Stimulated activated CD8-positive, alpha-beta memory T cell treated with anti-CD3 and anti-CD28 coated beads, Interleukin-7, amount 100 ng/mL, for 1 hour (primary cell): ENCODE measurements at places on chromosomes 3 and 15.

DNA sequence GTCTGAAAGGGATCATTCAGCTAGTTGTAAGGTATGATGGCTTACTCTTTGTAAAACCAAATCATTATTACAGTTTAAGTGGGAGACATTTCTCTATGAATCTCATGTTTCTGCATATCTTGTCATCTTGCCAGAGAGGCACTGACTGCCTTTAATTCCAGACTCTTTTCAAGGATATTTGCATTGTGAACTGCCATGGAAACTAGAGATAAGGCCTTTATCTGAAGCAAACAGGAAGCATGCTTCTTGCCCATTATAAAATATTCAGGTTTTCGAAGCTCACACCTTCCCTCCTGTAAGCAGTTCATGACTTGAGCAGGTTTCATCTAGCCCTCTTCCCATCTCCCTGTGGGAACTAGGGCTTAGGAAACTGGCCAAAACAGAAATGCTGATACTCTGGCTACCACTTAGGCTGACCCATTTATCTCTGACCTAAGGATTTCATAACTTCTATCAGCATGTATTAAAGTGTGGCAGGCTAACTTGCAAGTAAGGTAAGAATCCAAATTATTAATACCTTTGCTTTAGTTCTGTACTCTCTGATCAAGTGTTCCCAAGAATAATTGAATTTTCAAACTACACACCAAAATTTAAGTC lies 326.6 kb upstream of the ALCAM start:
- no peak for DNase-seq

DNA sequence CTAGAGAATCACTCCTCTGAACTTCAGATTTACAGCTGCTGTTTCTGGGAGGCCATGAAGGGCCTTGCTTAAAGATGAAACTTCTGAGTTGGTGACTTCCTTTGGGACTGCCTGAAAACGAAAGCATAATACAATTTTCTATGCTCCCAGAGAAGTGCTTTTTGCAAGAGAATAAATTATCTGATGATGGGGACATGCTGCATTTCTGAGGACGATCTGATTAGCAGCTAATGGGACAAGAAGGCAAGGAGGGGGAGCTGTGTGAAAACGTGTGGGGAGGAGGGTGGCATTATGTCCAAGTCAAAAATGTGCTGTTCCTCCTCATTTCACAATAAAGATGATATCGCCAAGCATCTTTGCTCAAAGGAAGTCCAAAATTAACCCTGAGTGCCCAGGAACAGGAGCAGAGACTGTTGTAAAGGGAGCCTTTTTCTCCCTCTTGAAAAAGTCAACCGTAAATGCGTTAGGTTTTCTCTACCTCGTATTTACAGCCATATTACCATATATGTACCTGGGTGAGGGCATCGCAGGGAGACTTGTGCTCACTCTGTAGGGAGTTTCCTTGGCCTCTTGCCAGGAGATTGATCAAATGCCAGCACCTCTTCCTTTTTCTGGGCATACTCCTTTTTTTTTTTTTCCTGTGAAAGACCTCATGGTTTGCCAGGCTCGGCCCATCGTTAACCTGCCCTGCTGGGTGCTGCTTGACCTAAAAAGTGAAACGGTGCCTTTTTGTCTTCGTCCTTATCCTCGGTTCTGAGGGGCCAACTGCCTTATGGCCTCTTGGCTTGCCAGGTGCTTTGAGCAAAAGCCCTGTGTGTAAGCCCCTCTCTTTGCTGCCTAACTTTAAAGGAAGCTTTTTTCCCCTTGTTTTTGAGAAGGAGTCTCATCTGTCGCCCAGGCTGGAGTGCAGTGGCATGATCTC lies 11.5 kb downstream of the ITPR1 start:
- no peak for DNase-seq

- DNase-seq = no peak
These were observed at the start of gene GRAMD2A for GRCh38 chr15:72197460-72198355. GRAMD2A (minus strand) TSS chr15:72197787.

DNA sequence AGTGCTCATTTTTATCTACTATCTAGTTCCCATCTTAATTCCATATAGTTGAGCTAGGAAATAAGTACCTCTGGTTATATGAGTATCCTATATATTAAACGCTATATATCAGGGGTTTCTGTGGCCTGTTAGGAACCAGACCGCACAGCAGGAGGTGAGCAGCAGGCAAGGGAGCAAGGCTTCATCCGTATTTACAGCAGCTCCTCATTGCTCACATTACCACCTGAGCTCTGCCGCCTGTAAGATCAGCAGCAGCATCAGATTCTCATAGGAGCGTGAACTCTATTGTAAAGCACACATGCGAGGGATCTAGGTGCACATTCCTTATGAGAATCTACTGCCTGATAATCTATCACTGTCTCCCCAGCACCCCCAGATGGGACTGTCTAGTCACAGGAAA lies 23.0 kb downstream of the GSK3B start:
- DNase-seq = no peak
